ENCODE measurements at places on chromosomes 2 and 18.

DNA sequence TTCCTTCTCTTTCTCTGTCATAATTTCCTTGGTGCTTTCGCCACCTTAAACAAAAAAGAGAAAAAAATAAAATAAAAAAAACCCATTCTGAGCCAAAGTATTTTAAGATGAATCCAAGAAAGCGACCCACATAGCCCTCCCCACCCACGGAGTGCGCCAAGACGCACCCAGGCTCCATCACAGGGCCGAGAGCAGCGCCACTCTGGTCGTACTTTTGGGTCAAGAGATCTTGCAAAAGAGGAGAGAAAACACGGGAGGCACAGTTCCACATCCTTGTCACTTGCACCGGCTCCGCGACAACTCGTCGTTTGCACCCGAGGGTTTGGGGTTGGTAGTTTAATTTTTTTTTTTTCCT lies 1.8 kb upstream of the SP9 start:
- no peak for DNase-seq

DNA sequence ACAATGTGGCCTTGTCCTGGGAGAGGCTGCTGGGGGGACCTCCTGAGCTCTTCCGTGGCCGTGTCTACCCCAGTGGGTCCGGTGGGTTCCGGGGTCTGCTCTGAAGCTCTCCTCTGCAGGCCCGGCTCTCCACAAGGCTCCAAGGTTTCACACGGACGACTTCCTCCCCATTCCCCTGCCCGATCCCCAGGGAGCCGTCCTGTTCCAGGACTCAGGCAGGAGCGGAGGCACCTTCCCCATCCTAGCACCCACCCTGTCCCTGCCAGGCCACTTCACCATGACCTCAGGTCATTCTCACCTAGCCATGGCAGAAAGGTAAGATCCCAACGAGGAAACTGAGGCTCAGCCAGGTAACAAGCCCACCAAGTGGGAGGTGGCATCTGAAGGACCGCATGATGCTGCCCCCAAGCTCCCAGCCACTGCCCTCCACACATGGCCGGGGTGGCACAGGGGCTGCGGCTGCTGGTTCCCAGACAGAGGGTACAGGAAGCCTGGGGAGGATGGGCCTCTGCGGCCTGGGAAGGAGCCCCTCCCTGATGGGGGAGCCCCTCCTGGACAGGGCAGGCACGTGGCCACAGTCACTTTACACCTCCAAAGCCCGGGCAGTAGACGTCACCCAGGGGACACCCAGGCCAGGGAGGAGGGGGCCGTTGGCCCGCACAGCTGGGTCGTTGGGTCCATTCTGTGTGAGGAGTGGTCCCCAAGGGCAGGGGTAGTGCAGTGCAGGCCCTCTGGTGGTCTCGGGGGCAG lies 274.0 kb downstream of the NDUFA10 start:
- no peak for DNase-seq

DNA sequence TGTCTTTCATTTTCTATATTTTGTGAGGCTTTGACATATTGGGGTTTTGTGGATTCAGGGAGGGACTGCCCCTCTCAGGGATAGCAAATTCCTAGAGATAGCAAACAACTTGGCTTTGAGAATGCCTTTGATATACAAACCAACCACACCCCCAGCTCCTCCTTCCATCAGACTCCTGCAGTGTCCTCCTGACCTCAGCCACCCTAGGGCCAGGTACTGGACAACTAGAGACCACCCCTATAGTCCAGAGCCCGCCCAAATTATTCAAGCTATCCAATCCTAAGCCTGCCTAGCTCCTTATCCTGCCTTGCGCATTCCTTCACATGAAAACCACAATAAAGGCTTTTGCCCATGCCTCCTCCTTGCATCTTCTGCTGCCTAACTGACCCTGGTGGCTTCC lies 22.9 kb upstream of the STAM2 start:
- no peak for DNase-seq

GRCh38 chr2:234164493-234165413 lies 114.3 kb downstream of the SPP2 start:
- DNase-seq = no peak

DNA sequence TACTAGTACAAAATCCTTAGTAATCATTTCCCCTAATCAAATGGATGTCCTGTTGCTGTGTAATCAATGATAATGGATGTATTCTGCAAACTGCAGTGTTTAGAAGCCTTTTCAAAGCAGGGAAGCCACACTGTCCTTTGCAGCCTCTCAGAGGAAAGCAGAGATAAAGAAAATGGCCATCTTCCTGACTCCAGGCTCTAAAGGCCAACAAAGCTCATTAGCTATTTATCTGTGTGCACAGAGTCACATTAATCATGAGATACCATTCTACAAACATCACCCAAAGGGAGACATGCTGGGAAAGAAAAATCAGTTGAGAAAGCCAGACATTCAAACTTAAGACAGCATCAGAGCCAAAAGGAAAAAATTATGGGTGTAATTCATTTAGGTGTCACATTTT lies 165.0 kb downstream of the RAD51AP2 start:
- DNase-seq = no peak

DNA sequence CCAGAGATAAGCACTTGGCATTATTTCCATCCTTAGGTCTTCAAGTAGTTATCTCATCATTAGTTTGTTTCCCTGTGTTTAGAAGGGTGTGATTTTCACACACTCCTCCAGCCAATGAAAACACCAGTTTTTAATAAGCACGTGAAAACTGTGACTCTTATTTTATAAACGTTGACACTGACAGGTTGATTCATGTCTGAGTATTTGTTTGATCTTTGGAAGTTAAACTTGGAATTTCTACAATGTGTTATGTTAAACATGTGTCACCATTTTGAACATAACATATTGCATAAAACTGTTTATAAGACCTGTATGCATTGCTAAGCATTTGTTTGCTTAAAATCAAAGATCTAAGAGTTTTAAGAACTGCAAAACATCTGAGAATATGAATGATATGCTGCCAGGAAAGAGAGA lies 27.6 kb downstream of the SLC40A1 start:
- no peak for DNase-seq

DNA sequence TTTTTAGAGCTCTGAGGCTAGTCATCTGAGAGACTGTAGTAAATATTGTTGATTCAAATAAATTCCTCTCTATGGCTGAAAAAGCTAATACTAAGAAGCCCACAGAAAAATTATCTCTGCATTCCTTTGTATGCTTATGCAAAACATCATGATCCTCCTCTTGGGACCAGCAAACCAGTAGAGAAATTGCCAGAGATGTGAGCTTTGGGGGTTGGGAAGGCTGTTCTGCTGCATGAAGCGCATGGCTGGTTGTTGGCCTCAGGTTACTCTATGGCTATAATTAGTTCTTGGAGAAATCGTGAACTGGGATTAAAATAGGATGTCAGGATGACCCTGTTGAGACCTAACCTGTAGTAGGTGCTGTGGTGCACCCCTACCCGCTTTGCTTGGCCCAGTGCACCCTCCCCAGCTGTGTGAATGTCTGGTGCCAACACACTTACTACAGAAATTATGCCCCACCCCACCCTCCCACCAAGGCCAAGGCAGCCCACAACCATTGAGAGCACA lies 35.5 kb upstream of the C1D start:
- DNase-seq = no peak

- no peak for DNase-seq
Measured at GRCh38 chr2:20433249-20433648, 13.6 kb upstream of the RHOB start.

- DNase-seq = no peak
Measured at GRCh38 chr2:157813467-157813866, 62.7 kb downstream of the ACVR1 start.

DNA sequence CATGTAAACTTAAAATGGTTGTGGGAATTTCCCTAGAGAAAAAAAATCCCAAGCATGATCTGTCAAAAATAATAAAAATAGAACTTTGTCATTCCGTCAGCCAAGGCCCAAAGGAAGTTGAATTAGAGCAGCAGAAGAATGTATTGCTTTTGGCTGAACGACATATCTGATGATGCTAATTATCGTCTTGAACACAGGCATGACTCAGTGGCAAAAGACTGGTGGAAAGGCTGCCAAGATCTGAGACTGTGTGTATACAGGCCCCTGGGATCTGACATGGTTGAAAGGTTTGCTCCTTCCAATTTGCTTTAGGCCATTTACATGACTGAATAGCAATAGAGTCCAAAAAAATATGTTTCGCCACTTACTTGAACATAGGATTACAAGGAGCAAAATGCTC lies 1057.1 kb upstream of the CRIM1 start:
- DNase-seq = peak; percentile 99

DNA sequence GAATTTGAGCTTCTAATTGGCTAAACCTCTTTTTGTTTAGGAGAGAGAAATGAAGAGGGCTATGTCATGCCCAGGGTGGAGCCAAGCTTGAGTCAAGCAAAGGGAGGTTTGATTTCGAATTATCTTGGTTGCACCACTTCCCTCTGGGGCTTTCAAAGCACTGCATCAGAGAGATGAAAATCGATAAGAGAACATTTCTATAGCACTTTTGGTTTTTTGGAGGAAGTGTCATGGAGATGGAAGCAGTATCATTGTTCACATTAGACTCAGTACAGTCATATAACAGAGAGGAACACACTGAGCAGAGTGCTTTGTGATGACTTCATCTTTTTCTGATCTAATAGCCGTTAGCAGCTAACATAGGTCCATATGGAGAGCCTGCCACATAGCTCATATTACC lies 120.3 kb upstream of the UXS1 start:
- DNase-seq = no peak

GRCh38 chr2:37604716-37605115 lies 66.7 kb downstream of the CDC42EP3 start:
- DNase-seq = no peak

DNA sequence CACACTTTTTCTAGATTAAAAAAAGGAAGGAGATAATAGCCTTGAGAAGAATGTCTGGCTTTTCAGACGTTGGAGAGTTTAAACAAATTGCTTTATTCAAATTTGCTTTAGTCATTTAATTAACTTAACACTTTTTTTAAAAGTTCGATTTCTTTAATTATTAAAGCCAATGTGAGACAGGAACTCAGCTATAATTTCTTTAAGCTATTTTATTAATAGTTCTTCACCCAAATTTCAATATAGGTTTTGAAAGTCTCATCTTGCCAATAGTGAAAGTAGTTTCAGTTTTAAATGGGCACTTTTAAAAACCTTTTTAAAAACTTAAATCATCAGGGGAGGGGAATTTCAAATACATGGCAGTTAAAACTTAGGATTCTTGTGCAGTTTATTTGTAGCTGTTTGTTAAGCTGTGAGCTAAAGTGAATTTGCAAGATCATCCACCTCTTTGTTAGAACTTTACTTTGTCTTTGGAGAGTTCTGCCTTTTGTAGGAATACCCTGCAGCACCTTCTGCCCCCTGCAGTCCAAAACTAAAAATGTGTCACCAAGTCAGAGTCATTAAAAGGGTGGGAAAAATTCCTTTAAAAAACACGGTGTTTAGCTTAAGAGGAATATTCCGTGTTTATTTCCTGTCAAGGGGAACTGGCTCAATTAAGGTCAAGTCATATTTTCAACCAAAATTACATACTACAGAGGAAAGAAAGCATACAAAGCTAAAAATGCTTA lies 4.6 kb downstream of the TGIF1 start:
- DNase-seq = peak; percentile 59

DNA sequence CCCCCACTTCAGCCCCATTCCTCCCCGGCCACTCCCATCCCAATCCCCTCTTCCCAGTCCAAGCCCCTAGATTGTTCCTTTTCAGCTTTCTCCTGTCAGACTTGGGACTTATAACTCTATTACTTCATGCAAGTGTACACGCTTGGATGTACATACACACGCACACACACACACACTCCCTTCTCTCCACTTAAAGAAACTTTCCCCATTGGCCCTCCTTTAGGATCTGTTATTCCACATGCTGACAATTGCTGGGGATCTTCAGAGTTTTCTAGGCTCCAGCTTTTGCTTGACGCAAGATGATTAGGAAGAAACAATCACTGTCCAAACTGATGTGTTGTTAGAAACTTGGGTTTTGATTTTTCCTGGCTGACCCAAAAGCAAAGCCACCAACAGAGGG lies 75.4 kb downstream of the CDK15 start:
- no peak for DNase-seq

DNA sequence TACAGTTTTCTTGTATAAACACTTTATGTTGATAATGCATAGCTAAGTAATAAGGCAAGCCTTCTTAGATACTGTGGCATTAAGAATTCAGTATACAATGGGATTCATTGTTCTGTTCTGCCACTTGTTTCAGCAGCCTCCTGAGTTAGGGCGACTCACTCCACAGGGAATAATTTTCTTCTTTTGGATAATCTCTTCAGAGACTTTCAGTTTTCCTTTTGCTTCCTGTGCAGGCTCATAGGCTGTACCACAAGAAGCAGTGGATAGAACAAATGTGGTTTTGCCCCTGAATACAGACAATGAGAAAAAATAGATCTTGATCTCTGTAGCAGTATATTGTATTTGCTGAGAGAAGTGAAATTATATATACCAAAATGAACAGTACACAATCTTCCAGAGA lies 298.0 kb downstream of the ZNF407 start:
- peak; percentile 33 for DNase-seq

DNA sequence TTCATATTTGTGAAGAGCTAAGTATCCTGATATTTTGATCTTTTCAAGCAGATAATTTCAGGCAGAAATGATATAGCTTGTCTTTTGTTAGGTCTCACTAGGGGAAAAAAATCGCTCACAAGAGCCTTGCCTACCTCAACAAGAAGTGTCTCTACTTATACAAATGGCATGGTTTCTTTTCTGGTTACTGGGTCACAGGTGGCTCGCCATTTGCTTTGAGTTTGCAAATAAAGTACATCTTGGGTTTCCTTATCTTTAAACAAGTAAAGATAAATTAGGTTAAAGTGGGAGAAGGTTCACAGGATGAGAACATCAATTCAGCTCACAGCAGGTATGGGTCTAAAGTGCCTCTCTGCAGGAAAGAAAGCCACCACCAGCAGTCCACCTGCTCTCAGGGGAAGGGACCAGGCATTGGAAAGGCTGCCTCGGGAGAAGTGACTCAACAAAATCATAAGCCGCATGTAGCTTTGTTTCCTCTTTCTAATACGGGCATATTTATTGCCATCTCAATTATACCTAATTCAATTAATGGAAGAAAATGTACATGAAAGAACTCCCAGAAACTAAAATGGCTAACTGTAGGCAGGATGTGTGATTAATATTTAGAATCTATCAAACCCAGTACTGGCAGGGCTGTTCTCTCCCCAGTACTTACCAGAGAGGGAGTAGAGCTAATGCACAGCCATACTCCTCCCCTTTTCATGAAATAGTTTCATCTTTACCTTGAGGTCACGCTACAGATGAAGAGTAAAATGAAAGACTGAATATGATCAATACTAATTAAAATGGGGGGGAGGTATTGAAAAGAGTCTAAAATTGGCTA lies 28.3 kb downstream of the CDC42EP3 start:
- no peak for DNase-seq

GRCh38 chr2:43278564-43279220 lies 52.3 kb upstream of the ZFP36L2 start:
- no peak for DNase-seq
